CD4-positive, alpha-beta T cell treated with Interleukin-4 for 1 hour (primary cell): ENCODE measurements at places on chromosomes 5 and 9.
A peak's percentile ranks its signal among the peaks of the same experiment; 100 is the strongest.

GRCh38 chr5:73451224-73452130, 2.9 kb upstream of the FOXD1 start:
- peak; percentile 47 for DNase-seq

DNA sequence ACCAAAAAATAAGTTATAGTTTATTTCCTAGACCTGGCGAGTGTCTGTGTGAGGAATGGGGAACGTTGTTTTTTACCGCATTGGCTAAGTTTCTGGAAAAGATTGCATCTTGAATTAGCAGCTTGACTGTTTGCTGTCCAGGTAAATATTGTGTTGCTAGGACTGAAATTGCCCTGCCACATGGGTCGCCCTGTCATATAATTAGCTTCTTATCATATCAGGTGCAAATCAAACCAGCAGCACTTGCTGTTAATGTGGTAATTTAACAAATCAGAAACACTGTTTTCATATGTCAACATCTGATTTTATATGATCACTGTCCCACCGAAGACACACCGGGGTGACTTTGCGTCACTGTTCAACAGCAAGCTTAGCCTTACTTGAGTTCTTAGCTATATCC, 63.7 kb upstream of the ZNF622 start:
- no peak for DNase-seq

DNA sequence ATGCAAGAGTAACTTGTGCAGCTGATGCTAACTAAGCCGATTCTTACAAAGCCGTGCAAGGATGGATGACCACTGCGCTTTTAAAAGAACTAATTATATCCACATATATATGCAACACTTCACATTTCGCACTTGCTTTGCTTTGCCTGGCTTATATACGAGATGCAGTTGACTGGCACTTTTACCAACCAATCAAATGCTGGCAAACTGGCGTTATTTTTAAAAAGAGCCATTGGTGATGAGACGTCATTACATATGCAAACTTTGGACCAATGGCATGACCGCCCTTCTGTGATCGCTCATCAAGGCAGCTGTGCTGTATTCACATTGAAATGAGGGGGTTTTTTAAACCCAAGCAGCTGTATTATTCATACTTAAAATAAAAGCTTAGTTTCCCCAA, 1147.7 kb upstream of the WWC1 start:
- no peak for DNase-seq

GRCh38 chr5:93186076-93186682, 394.8 kb downstream of the NR2F1-AS1 start:
- DNase-seq, result no peak

DNA sequence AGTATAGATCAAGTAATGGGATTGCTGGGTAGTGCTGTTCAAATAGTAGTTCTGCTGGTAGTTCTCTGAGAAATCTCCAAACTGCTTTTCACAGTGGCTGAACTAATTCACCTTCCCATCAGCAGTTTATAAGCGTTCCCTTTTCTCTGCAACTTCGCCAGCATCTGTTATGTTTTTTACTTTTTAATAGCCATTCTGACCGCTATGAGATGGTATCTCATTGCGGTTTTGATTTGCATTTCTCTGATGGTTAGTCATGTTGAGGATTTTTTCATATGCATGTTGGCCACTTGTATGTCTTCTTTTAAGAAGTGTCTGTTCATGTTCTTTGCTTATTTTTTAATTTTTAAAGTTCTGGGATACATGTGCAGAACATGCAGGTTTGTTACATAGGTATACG, 279.2 kb upstream of the NREP start:
- DNase-seq, result no peak

- peak; percentile 83 for DNase-seq
Observed at GRCh38 chr9:115013998-115014397, 83.6 kb upstream of the TNFSF8 start.

- no peak for DNase-seq
Observed at GRCh38 chr5:179437341-179438001, 92.2 kb upstream of the ADAMTS2 start.

- DNase-seq, result no peak
Observed at GRCh38 chr5:74266132-74266531, 374.4 kb downstream of the ENC1 start.

- DNase-seq, result no peak
Observed at GRCh38 chr5:115372146-115372545, 75.7 kb upstream of the CCDC112 start.
